Activated naive CD8-positive, alpha-beta T cell treated with anti-CD3 and anti-CD28 coated beads for 36 hours (primary cell): ENCODE measurements at places on chromosomes 5 and 9. TPM values are rescaled to one million over a fixed set of nuclear protein-coding genes. Genes with fewer than 3 reads are reported as not detected.

THBS4 gene
- 0.76 TPM for total RNA-seq

CAVIN4 gene
- total RNA-seq: not detected

GRCh38 chr5:2205596-2206226 lies 323.0 kb upstream of the IRX4 start:
- H3K27me3 ChIP-seq: peaks cover 15% of the 10 kb centered on the region
- no peak overlapping the region for H3K4me3 ChIP-seq
- H3K36me3 ChIP-seq: no peaks in the 10 kb centered on the region
- no peak overlapping the region for H3K27ac ChIP-seq
- no peaks in the 10 kb centered on the region for H3K4me1 ChIP-seq

GRCh38 chr9:18071651-18072060 lies 402.3 kb upstream of the ADAMTSL1 start:
- H3K36me3 ChIP-seq: no peaks in the 10 kb centered on the region
- H3K27ac ChIP-seq: peak overlapping the region; percentile 23
- H3K27me3 ChIP-seq: no peaks in the 10 kb centered on the region
- no peak for DNase-seq
- H3K4me1 ChIP-seq: no peaks in the 10 kb centered on the region

- H3K27ac ChIP-seq: peak overlapping the region; percentile 7
- DNase-seq: no peak
- H3K4me1 ChIP-seq: no peaks in the 10 kb centered on the region
- H3K4me3 ChIP-seq: no peak overlapping the region
- no peaks in the 10 kb centered on the region for H3K27me3 ChIP-seq
- peaks cover 7% of the 10 kb centered on the region for H3K36me3 ChIP-seq
Measured at GRCh38 chr9:98833090-98833956, 25.9 kb downstream of the GALNT12 start.

DNA sequence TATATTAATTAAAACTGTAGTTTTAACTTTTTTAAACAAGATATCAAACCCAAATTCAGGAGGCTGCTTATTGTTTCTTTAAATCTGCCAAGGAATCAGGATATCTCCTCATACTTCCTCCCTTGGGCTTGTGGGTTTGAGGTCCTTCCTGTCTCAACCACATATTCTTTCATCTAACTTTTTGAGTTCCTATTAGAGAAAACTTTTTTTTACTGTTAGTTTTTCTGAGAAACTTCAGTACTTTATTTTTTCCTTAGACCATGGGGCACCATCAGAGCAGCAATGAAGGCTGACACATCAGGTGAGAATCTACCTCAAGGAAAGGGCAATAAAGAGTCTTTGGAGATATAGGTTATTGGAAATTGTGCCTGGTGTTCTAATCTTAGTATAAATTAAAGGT lies 56.7 kb downstream of the TSSK1B start:
- H3K4me1 ChIP-seq: peaks cover 35% of the 10 kb centered on the region
- DNase-seq: no peak
- no peaks in the 10 kb centered on the region for H3K36me3 ChIP-seq
- H3K27ac ChIP-seq: no peak overlapping the region

- peaks cover 2% of the 10 kb centered on the region for H3K36me3 ChIP-seq
- no peak for DNase-seq
- H3K4me3 ChIP-seq: no peak overlapping the region
- H3K4me1 ChIP-seq: peaks cover 5% of the 10 kb centered on the region
- no peaks in the 10 kb centered on the region for H3K27me3 ChIP-seq
Measured at GRCh38 chr5:77101298-77101697, 14.2 kb upstream of the ZBED3 start.
